CMK (cell line): ENCODE measurements at places on chromosomes 7 and 10.

- no peak for DNase-seq
These were observed 267.2 kb upstream of the LRGUK start for GRCh38 chr7:133859871-133860450.

DNA sequence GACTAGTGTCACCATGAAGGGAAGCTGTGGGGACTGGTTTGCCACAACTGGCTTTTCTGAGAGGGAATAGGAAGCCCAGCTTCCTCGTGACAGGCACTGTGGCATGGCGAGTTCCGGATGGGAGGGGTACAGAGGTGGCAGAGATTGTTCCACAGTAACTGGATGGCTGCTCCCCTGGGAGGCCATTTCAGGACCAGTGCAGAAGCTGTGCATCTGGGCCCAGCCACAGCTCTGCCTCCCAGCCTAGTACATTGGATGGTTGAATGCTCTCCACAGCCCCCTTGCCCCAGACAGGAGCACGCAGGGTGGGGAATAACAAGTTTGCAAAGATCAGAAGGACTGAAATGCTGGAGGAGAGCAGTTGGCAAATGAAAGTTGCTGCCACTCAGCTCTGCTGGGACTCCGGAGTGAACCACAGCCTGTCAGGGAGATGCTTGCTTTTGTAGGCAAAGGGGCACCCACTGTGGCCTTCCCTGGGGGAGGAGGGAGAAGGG, 51.8 kb downstream of the GSDME start:
- DNase-seq = peak; percentile 14

- no peak for DNase-seq
These were observed 56.6 kb downstream of the HECW1 start for GRCh38 chr7:43169076-43169475.

DNA sequence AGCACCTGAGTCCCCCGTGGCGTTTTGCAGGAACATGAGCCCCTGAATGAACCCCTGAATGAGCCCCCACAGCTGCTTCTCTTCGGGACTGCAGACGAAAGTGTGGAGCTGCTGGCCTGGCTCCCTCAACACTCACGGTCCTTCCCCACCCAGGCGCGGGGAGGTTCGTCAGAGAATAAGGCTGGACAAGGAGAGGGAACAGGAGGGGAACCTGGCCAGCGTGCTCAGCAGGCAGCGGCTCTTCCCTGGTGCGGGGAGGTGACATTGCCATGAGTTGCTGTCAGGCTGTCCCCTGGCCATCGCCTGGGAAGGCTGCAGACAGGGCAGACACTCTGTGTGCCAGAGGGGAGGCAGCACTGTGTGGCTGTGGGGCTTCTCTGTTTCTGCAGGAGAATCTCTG, 80.9 kb upstream of the SHH start:
- DNase-seq = no peak

DNA sequence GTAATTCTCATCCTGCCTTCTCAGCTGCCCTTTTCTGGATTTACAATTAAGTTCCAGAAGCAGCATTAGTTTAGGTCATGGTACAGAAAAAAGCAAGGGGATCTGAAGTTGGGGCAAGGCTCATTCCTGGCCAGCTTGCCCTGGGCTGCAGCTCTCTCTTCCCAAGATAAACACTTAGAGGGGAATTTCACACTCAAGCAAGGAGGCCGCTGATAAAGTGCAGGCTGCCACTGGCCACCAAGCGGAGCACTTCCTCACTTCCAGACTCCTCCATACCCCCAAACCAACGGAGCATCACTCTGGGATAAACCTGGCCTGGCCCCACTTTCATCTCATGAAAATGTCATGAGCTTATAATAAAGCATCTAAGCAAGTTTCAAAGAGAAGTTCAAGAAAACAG, 445.5 kb upstream of the MKI67 start:
- DNase-seq = no peak

- no peak for DNase-seq
These were observed 524.8 kb downstream of the GRM8 start for GRCh38 chr7:126727930-126728391.

GRCh38 chr7:24299192-24299591, 15.2 kb downstream of the NPY start:
- no peak for DNase-seq

GRCh38 chr10:77592946-77593636, 44.5 kb downstream of the KCNMA1 start:
- DNase-seq = no peak

- DNase-seq = no peak
These were observed 35.2 kb upstream of the PDK4 start for GRCh38 chr7:95631527-95631926.

DNA sequence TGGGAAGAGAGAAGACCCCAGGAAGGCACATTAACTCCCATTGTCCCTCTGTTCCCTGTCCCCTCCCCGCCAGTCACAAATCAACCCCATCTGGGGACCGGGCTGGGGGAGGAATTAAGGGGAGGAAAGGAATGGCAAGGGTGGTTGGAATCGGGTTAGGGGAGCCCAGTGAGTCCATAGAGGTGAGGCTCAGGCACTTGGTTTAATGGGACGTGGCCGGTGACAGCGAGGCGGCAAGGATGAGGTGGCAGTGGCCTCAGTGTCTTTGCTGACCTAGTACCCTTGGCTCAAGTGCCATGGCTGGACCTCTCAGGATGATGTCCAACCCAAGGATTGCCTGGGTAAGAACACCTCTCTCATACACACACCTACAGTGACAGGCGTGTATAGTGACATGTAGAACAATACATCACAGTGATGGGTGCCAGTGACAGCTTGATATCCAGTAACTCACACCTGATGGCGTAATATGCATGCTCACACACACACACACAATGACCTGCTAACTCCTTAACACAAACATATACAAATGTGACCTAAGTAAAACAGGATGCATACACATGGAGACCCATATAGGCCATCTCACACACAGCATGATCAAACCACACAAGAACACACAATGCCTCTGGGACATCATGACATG, 12.3 kb downstream of the KCNIP2 start:
- DNase-seq = no peak

DNA sequence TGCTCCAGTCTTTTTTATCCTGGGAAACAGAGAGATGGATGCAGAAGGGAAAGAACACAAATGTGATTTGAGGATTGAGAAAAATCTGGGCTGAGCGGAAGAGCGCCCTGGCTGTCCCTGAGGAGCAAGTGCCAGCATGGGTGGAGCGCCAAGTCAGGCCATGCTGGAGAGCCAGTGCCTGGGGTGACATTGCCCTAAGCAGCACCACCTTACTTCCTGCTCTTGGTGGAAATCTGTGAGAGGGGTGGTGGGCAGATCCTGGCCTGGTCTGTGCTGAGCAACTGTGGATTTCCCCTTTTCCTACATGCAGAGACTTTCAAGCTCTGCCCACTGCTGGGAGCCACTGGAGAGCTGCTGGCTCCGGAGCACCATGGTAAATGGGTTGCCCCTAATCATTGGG, 36.9 kb downstream of the DDIT4 start:
- no peak for DNase-seq

GRCh38 chr10:12091421-12091820, 22.7 kb downstream of the DHTKD1 start:
- DNase-seq = no peak

GRCh38 chr7:36083626-36084380, 69.3 kb upstream of the EEPD1 start:
- DNase-seq = no peak

- no peak for DNase-seq
These were observed 1.2 kb downstream of the BRAF start for GRCh38 chr7:140923358-140924006.

DNA sequence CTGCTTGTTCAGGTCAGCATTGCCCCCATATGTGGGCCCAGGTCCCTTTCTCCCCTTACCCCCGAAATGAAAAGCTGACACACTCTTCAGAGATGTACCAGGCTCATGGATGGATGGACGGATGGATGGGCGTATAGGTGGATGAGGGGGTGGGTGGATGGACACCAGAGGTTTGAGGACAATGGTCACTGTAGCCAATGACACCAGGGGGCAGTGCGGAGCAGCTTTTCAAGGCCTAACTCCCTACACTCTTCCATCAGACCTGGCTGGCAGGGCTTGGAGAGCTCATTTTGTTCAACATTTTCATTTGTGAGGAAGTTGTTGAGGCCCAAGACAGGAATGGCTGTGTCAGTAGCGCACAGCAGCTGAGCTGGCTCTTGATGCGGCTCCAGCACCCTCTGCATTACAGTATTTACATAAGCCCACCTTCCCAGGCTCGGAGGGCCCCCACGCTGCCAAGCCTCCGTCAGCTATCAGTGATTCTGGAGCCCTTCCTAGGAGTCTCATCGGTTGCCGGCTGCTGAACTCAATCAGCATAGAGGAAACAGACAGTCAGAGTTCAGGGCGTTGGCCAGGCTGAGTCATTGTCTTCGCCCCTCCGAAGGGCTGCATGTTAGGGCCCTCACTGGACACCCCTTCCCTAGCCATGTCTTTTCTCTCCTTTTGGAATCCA, 11.6 kb upstream of the FFAR4 start:
- DNase-seq = peak; percentile 58

- no peak for DNase-seq
These were observed 52.7 kb downstream of the GCC1 start for GRCh38 chr7:127532736-127533135.

GRCh38 chr10:87771871-87772500, 46.0 kb downstream of the ATAD1 start:
- DNase-seq = no peak

DNA sequence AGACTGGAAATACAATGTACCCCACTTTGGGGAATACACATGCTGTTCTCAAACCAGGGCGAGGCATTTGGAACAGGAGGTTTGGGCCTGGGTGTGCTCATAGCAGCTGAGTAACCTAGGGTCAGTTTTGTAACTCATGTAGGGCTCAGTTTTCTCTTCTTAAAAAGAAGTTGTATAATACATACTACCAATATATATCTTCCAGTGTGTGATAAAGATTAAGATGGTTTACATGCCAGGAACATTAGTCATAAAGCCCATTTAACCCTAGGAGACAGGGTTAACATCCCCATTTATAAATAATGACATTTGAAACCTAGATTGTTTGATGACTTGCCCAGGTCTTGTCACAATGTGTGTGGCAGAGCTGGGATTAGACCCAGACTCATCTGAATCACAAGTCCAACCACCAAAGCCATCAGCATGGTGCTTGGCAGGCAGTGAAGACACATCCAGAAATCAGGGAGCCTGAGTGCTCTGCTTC, 6.0 kb downstream of the AKR1B10 start:
- DNase-seq = no peak

DNA sequence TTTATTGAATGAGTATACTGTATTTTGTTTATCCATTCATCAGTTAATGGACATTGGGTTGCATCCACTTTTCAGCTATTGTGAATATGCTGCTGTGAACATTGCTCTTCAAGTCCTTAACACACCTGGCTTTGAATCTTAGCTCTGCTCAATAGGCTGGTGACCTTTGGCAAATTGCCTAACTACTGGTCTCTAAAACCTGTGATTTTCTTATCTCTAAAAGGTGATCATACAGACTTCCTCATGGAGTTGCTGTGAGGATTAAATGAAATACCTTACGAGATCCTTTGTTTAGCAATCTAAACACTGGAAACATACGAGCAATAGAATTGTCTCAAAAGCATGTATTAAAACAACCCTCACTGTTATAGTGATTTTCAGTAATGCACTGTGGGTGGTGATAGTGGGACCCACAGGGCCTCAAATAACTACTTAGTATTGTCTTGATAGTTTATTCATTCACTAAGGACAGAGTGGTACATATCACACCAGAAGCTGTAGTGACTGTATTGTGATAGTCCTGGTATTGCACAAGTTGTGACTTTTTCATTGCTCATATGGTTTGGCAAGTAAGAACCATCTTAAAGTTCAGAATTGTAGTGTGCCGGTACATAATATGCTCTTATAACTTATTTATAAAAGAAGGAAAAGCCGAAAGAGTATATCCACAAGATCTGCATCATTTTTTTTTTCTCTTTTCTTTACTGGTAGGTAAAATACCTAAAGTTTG, 257.6 kb downstream of the EXOC4 start:
- no peak for DNase-seq

GRCh38 chr10:60666221-60666620, 112.1 kb upstream of the CDK1 start:
- no peak for DNase-seq

DNA sequence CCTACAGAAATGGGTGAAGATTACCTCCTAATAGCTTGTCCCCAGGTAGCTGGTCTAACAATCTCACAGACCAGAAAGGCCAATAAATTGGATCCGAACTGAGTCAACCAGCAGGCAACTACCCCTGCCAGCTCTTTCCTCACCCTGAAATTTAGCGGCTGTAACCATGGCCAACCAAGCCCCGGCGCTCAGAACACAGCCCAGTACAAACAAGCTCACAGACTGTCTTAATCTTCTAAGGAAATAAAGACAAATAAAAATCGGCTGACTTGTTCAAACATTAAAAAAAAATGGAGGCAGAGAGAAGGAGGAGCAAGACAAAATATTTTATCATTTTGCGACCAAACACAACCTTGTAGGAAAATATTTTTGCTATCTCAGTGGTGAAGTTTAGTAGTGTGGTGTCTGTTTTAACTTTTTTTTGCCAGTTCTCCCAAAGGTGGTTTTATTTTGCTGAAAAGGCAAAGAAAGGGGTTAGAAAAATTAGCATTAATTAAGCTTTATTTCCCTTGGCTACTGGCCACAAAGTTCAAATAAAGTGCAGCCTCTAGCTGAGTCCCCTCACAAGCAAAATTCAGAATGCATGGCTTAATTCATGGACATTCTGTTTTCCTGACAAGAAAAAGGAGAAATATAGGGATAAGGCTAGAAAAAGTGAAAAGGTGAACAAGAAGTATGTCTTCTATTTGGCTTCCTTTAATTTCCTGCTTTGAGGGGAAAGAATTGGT, 313.0 kb upstream of the NPVF start:
- no peak for DNase-seq

DNA sequence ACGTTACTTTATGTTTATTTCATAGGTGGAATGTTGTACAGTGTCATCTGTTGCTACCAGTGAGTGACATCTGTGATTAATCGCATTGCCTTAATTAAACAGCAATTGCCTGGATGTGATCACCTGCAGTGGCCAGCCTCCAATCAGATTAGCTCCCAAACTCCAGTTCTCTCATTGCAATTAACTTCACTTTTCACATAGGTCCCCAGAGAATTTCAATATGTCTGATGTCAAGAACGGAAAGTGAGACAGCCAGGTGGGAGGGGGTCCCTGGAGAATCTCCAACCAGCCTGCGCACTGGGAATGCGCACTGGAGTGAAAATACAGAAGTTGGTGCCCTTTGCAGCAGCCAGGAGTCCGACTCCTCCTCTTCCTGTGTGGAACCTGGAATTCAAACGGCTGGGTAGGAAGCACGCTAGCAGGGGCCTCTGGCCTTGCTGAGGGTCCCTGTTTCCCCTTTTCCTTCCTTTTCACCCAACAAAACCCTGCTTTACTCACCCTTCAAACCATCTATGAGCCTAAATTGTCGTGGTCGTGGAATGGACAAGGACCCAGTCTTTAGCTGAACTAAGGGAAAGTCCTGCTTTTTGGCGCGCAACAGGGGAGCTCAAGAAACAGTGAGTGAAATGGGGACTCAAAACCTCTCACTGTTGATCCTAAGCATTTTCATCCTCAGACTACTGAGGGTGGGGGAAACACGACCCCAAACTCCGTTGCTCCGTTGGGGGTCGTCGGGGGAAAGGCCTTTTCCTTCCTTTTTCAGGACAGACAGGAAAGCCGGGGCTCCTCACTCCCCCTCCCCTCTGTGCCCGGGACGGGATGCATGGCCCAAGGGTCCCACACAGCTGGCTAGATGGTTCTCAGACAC, 1355.5 kb upstream of the LRRTM3 start:
- DNase-seq = peak; percentile 56
